ENCODE measurements at places on chromosomes 4 and X.

- peak; percentile 11 for DNase-seq
Measured at GRCh38 chrX:123222920-123223319, 38.8 kb downstream of the GRIA3 start.

DNA sequence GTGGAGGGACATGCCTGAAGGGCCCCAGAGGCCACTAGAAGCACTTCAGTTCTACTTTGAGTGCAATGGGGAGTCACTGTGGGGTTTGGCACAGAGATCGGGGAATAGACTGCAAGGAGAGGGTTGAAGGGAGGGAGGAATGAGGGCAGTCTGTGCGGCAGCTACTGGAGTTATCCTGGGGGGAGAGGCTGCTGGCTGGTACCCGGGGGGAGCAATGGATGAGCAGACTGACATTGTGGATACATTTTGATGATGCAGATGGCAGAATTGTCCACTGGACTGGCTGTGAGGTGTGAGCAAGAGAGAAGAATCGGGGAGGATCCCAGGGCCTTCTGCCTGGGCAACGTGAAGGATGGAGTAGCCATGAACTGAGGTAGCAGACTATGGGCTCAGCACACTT, 2.8 kb upstream of the MAMLD1 start:
- no peak for DNase-seq

GRCh38 chrX:13263560-13264251, 56.1 kb downstream of the ATXN3L start:
- no peak for DNase-seq

GRCh38 chr4:20831746-20832145, 131.5 kb downstream of the PACRGL start:
- no peak for DNase-seq

- DNase-seq: no peak
Measured at GRCh38 chr4:95129031-95129430, 371.3 kb downstream of the BMPR1B start.

GRCh38 chr4:152807294-152807829, 27.6 kb downstream of the ARFIP1 start:
- DNase-seq: no peak
